Fibroblast of skin of abdomen (primary cell): ENCODE measurements at places on chromosomes 5 and 9.

GRCh38 chr9:121373011-121373729 lies 3.1 kb upstream of the STOM start:
- DNase-seq, result no peak

DNA sequence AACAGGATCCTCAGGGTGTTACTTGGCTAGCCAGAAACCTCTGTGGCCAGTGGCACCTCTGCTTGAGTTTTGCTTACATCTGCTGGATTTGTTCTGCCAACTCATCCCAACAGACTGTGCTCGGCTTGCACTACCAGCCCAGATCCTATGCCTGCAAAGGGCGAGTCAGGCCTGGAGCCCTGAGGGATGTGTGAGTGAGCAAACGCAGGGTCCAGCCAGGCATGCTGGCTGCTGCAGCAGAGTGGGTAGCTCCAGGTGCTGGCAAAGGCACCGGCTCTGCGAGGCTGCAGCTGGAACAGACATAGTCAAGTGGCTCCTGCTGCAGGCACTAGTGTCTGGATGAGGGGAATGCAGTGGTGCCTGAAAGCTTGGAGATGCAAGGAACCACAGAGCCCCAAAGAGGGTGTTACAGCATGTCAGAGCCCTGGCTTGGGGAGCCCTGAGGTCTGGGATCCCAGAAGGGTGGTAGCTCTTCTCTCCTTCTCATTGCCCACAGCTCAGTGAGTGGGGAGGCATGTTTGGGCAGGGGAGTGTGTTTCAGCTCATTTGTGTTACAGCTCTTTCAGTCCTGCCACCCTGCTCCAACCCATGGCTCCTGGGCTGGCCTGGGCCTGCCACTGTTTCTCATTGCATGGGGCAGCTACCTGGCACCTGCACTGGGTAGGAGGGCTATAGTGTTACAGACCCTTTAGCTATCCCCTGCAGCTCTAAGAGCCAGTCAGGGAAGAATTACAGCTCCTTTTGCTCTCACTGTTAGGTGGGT lies 332.6 kb downstream of the TAF11L14 start:
- no peak for DNase-seq

GRCh38 chr5:501831-502184 lies 22.4 kb downstream of the SLC9A3 start:
- no peak for DNase-seq

DNA sequence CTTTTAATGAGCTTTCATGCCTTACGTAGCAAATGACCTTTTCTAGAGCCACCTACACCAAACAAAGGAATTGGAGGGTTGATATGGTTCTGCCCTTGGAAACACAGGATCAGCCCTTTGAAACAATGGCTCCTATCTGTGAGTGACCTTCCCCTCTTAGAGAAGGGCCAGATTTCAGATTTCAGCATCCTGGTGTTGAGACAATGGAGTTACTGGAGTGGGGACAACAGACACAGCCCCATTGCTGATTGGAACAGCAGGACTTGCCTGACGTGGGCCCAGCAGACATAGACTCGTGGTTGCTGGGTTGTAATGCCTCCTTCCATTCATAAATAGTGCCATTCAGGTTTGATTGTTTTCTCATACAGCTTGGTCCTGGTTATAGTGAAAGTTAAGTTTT lies 96.0 kb downstream of the GALNT10 start:
- DNase-seq, result no peak

DNA sequence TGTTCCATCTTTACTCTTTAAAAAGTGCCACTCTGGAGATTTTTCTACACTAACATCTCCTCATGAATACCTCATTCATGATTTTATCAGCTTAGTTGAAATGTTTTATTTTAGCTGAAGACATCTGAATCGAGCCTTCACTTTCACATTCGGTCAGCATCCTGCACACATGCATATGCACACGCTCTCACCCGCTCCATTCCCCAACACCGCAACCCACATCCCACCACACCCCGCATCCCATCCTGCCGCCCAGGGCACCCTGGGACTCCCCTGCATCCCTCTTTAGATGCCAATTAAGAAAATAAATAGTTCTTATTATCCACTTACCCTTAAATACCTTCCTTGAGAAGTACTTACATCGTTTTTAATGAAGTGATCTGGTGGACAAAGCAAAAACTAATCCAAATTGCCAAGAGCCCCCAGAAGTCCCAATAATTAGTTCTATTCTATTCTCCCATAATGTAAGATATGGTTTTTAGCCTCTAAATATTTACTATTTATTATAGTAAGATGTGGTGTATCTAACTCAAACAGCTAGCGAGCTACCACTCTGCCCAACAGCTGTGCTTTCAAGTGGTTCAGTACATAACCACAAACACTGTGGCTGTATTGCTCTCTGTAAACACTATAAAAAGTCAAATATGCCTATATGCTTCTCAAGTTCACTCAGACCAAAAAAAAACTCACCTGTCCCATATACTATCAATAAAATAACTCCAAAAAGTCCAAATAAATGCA lies 38.2 kb downstream of the GZMK start:
- DNase-seq, result no peak

- no peak for DNase-seq
Measured at GRCh38 chr5:3056866-3057265, 305.4 kb upstream of the IRX2 start.

DNA sequence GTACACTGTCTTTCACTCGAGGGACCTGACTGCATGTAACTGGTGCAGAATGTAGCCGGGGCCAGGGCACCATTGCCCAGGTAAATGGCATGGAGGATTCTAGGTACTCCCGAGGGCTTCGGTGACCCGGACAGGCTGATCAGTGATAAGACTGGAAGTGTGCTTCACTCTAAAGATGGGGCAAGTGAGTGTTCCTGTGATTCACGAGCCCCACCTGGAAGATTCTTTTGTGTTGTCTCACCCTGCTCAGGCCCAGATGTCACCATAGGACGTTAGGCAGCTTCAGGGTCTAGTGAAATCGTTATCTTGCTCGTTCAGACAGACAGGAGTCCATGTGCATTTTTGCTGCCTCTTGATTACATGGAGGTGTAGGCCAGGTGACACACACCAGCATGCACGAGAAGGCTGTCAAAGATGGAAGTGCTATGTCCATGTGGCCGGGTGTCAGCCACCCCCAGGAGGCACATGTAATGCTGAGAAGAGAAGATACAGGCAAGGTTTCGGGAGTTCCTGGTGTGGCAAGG lies 73.9 kb downstream of the WNK2 start:
- DNase-seq, result no peak

DNA sequence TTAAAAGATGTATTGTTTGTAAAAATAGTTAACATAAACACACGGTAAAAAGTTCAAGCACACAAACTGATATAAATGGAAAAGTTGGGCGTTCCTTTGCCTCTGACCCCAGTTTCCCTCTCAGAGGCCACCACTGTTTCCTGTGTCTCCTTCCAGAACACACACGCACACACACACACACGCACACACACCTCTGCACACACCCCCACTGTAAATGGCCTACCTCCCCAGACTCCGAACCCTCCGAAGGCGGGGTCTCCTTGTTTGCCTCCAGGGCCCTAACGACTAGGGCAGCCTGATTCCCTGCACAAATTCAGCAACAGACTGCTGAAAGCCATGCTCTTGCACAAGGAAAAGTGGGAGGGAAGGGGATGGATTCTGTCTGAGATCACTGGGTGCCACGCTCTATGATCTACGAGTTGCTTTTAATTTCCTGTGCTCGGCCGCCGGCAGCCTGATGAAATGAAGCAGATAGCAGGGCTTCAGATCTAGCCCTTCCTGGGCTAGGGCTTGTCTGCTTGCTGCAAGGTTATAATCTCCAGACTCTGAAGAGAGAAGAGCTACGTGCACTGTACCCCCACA lies 184.0 kb upstream of the IL12B start:
- peak; percentile 47 for DNase-seq

DNA sequence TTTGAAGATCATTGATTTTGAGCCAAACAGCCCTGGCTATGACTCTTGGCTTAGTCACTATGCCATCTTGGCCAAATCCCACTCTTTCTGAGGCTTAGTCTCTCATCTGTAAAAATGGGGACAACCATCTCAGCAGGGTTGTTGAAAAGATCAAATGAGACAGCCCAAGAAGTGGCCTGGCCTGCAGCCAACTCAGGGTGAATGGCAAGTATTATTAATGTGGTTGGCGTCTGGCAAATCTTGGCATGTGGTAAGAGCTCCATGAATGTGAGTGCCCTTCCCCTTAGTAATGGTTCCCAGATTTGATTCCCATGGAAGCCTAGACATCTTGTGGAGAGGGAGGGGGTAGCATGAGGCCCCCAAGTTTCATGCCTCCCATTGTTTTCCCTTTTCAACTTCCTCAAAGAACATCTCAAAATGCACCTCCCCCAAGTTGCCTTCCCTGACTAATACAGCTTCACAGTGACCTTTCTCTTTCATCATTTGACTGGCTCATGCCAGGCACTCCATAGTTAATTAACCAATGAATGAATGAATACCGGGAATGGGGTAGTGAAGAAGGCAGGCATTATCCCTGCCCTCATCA lies 11.8 kb upstream of the TGFBI start:
- DNase-seq, result peak; percentile 98

DNA sequence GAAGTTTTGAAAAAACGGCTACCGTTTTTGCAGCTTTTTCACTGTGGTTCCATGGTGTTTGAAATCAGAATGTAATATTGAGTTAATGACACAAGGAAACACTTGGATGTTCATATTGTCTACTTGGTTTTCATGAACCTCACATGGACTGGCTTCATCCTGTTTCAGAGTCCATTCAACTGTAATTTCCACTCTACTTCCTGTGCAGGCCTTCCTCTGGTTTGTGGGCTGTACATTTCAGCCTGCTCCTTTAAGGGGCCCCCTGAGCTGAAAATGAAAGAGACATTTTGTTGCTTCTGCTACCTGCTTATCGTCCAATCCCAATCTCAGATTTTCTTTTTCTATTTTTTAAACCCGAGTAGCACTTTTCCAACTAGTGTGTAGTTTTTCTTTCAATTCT lies 41.8 kb upstream of the CDKN2B start:
- DNase-seq, result no peak

DNA sequence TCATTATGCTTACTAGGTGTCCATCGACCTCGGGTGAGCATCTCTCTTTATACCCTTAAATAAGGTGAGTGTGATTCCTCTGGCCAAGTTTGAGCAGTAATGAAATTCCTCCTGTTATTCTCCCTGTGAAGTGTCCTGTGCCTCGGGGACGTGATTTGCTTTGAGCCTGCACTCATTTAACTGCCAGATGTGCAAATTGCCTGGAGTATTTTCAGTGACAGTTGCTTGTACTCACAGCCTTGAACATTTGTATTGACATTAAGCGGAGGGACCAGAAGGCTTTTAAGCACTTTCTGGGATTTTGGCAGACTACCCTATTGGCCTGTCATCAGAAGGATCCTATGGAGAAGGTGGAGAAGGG lies 126.9 kb downstream of the DOCK2 start:
- no peak for DNase-seq

DNA sequence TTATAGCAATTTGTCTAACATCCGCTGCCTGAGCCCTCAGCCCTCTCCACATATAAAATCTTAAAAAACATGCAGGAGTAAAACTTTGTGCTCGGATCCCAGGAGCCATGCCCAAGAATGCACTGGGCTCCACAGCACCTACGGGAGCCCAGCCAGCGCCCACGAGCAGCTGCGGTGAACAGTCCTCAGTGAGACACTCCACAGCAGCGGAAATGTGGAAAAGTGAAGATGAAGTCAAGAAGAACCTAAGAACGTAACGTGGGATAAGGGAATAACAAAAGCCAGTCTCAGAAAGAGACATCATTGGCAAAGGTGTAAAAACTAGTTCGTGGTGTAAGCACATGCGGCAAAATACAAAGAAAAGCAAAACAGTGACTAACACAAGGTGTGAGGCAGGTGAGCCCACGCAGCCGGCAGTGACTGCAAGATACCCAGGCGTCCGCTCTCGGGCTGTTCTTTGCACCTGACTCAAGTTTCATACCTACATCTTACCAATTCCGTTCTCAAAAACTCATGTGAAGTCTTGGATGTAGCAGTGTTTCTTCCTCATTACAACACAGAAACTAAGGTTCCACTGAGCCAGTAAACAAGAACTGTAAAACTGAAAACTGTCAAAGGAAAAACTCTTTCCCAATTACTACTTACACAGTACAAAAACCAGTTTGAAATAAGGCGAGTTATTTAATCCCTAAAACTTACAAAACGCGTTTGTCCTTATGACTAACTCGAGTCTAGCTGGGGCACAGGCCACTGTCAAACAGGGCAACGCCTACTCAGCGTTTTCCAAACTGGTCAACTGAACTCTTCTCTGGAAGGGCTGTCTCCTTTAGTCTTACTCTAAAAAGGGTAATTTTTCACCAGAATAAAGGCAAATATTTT lies 1.7 kb downstream of the CAMSAP1 start:
- no peak for DNase-seq

DNA sequence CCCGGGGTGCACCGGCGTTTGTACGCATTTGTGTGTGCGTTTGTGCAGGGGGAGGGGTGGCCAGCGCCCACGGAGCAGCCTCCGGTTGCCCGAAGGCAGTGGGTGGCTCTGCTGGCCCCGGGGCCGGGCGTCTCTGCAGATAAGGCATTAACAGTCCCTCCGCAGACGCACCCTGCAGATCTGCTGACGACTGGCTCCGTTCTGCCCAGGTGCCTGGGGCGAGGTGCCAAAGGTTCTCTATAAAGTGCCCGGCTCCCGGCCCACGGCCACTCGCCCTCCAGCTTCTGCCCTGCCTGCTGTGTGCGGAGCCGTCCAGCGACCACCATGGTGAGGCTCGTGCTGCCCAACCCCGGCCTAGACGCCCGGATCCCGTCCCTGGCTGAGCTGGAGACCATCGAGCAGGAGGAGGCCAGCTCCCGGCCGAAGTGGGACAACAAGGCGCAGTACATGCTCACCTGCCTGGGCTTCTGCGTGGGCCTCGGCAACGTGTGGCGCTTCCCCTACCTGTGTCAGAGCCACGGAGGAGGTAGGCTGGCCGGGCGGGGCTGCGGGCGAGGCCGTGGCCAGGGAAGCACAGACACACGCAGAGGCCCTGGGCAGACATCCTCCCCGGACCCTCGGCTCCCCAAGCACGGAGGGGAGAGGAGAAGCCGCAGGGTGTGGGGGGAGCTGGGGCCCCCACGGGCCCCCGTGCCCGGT lies at the start of gene SLC6A19:
TSS of gene SLC6A19 (plus strand) at position 269 of the 699 bp plus-strand sequence. CDS start at position 325, 56 bp downstream.
- DNase-seq, result no peak

- no peak for DNase-seq
Measured at GRCh38 chr5:94910721-94911120, 292.3 kb downstream of the SLF1 start.
